ENCODE measurements at places on chromosomes 16 and 17.
A peak's percentile ranks its signal among the peaks of the same experiment; 100 is the strongest.

- no peak for DNase-seq
Measured at GRCh38 chr16:65641762-65642289, 520.0 kb upstream of the CDH11 start.

GRCh38 chr16:69823831-69824563 lies 61.9 kb downstream of the WWP2 start:
- DNase-seq = no peak

GRCh38 chr17:11935734-11936406 lies 61.4 kb downstream of the ZNF18 start:
- DNase-seq = no peak

DNA sequence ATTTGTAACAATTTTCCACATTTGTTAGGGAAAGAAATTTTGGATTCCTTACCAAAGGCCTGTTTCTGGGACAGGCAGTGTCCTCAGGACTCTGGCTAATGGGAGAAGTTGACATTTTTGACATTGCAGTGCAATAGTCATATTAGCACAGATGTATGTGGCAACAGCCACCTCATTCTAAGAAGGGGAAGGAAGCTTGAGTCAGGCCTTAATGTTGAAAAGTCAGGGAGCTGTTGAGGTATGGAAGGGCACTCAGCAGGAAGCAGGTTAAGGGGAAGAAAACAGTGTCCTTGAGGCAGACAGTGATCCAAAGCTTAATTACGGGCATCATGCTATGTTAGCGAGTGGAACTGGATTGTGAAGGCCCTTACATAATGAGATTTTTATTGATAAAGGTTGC lies 20.9 kb downstream of the AKTIP start:
- peak; percentile 92 for DNase-seq

DNA sequence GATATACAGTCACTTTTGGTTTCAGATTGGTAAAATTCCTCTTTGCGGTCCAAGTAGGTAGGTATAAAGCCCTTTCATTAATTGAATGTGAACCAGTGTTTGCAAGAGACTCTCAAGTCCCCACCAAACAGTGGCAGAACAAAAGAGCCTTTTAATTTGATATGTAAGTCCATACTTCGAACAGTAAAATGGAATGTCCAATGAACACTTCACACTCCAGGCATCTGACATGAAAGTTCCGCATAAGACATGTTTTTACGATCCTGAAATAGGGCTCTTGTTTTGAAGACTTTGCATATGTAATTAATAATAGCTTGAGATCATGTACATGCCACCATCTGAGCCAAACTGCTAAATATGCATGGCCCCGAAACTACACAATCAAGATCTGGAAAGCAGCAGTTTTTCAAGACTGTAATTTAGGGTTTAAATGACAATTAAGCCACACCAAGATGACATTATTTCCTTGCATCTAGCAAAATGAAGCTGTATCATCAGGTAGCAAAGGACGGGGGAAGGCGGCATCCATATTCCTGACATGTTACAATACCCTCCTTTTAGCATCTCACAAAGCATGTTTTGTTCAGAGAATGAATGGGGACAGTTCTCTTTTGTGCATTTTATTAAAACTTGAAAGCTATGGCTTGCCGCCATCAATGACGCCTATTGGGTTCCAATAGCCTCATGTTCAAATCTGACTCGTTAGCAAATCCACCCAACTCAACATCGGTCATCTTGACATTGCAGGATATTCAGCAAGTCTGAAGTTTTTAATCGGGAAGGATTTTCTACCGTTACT lies 39.4 kb downstream of the LITAF start:
- no peak for DNase-seq

GRCh38 chr17:44807093-44807816 lies 22.8 kb downstream of the GJC1 start:
- DNase-seq = no peak
